ENCODE measurements at places on chromosomes 1 and 21. TPM values are rescaled to one million over a fixed set of nuclear protein-coding genes. Genes with fewer than 3 reads are reported as not detected.

The NBPF6 gene
- total RNA-seq: not detected

The HSD3B2 gene
- total RNA-seq: not detected

The CELA3A gene
- not detected for total RNA-seq

The BEST4 gene
- 0.74 TPM for total RNA-seq

The CGN gene
- total RNA-seq: 0.62 TPM

DNA sequence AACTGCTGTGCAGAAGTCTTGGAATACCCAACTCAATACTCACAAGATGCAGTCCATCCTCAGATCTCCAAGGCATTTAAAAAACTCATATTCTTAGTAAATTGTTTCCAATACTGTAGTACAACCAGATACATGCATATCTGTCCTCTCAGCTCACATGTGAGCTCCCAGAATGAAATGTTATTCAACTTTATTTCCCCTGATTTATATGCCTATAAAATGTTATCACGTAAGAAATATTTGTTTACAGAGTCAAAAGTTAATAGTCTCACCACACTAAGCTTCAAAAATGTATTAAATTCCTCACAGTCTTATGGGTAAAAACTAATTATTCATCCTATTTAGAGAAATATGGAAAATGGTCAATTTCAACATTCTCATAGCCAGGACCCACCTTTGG lies 56.6 kb downstream of the LTN1 start:
- H3K4me1 ChIP-seq: no peaks in the 10 kb centered on the region
- no peak overlapping the region for H3K4me3 ChIP-seq
- H3K27me3 ChIP-seq: no peaks in the 10 kb centered on the region
- DNase-seq: no peak

DNA sequence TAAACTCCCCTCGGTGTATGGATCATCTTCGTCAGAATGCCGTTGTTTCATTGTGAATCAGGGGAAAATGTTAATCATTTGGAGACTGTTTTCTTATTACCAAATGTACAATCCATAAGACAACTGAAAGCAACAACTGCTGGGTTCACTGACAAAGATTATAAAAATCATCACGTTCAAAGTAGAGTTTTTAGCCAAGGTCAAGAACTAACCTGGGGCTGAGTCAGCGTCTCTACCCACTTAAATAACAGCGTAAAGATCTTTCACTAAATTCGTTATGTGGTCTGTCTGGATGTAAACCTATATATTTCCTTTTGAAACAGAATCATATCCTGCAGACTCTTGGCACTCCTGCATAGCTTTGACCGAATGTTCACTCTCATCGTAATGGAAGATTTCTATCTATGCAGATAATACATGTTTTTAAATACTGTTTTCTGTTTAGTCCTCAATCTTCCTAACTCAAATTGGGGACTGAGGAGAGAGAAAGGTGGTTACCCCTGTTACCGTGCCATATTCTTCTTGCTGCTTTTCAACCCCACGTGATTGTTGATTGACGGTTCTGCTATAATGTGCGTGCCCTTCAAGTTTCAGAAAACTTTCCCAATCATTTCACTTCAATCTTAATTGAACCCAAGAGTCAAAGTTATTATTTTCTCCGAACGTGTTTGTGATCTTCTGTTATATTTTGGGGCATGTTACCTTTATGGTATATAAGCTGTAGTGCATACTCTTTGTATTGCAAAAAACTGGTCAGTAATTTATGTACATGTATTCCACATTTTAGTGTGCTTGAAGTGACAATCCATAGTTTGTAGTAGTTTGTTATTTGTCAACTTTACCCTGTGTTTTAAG lies 15.6 kb upstream of the NCMAP start:
- no peaks in the 10 kb centered on the region for H3K27me3 ChIP-seq
- peak; percentile 41 for DNase-seq
- peak overlapping the region; percentile 44 for H3K4me3 ChIP-seq
- H3K27ac ChIP-seq: peak overlapping the region; percentile 92

GRCh38 chr21:37181059-37181458 lies 86.1 kb downstream of the VPS26C start:
- no peak for DNase-seq
- H3K4me3 ChIP-seq: no peak overlapping the region
- peaks cover 34% of the 10 kb centered on the region for H3K36me3 ChIP-seq

- no peaks in the 10 kb centered on the region for H3K36me3 ChIP-seq
- H3K27ac ChIP-seq: no peak overlapping the region
- no peaks in the 10 kb centered on the region for H3K27me3 ChIP-seq
- no peaks in the 10 kb centered on the region for H3K4me1 ChIP-seq
- no peak overlapping the region for H3K4me3 ChIP-seq
- DNase-seq: no peak
These were observed 1.5 kb upstream of the TSPAN1 start for GRCh38 chr1:46173361-46173856.

DNA sequence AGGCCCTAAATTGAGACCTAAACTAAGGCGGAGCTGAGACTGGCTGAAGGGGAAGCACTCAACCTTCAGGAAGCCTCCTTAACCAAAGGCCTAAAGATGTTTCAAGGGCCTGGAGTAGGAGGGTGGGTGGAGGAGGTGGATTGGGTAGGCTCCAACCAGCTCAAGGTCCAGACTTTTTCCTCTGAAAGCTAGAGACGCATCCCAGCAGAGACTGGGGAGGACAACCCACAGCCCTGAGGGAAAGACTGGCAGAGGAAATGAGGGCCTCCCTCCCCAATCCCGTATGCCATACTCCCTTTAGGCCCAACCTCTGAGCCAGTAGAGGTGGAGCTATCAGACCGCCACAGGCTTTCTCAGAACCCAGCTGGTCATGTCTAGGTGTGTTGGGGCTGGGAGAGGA lies 1.1 kb downstream of the ECM1 start:
- H3K4me3 ChIP-seq: no peak overlapping the region
- no peaks in the 10 kb centered on the region for H3K4me1 ChIP-seq
- H3K36me3 ChIP-seq: peaks cover 18% of the 10 kb centered on the region
- no peaks in the 10 kb centered on the region for H3K27me3 ChIP-seq
- no peak overlapping the region for H3K27ac ChIP-seq

Data from activated naive CD4-positive, alpha-beta T cell treated with anti-CD3 and anti-CD28 coated beads for 36 hours (primary cell).